ENCODE measurements at places on chromosomes 4 and X.

DNA sequence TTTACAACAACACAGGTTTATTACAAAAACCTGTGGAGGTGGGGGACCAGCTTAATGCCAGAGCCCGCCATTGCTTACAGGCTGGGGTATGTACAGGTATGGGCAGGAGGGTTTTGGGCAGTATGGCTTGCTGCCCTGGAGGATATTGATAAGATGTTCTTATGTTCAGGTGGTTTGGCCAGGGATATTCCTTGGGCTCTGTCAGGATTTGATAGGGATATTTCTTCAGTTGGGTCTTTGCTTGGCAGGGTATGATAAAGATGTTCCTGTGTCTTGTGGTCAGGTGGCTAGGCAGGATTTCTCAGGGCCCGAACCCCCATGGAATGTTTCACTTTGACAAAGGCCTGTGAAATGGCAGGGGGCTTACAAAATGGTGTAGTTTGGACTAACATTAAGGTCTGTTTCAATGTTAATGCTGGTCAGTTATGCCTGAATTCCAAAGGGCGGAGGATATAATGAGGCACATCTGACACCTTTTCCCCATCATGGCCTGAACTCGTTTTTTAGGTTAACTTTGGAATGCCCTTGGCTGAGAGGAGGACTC lies 3.1 kb downstream of the MGST2 start:
- DNase-seq = no peak

DNA sequence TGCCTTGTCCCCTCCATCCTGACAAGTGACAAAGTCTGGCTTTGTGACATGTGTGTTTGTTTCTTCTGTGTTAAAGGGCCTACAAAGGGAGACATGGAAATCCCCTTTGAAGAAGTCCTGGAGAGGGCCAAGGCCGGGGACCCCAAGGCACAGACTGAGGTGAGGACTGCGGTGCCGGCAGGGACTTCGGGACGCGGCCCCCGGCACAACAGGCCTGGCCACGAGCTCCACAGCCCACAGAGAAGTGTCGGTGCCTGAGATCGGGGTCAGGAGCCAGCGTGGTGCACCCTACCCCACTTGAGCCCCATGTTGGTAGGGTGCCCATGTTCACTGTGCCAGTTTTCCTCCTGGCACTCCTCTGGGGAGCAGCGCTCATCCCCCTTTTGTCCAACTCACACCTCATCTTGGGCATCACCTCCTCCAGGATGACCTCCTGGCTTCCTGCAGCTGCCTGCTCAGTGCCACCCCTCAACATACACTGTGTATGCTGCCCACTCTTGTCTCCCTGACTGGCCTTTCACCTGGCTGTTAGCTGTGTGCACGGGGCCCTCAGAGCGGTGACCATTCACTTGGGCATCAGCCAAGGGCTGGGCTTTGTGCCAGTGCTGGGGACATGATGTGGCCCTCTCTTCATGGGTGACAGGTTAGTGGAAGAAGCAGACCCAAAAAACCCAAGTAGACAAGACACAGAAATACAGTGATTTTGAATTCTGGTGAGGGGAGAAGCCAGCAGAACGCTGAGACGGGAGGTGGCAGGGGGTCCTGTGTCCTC lies 17.6 kb downstream of the WFS1 start:
- no peak for DNase-seq

GRCh38 chr4:6910340-6910959 lies 824 bp downstream of the TBC1D14 start:
- no peak for DNase-seq

- no peak for DNase-seq
Measured at GRCh38 chrX:114582264-114582632, 1.6 kb upstream of the HTR2C start.

DNA sequence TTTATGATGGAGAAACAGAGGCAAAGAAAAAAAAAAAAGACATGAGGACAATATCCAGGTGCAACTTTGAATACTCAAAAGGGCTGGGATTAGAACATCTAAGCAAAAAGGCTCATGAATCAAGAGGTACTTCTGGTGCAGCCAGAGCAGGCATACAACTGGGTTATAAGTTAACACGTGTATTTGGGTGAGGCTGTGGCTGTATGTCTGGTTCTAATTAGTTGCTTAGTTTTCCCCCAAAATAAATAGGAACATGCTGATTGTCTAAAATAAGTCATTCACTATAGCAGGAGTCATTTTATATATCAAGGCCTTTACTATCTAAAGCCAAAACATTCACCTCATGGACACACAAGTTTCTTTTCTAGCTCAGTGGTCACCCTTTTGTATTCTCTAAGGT lies 20.2 kb downstream of the NHS start:
- no peak for DNase-seq

- DNase-seq = no peak
Measured at GRCh38 chr4:136754810-136755530, 777.3 kb downstream of the PCDH18 start.

DNA sequence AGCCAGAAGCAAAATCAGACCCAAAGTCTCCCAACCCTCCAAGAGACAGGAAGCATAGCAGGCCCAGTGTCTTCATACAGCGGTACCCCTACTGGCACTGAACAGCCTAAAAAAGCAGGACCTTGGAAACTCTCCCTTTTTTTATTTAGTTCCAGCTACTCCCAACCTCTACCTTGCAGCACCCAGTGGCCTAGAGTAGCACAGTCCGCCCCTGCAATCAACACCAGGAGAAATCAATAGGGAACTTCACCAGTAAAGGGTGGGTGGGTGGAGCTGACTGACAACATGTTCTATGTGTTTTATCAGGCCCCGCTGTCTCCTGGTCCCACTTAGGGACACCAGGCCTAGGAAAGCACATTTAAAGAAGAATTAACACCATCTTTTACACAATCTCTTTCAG lies 378.5 kb upstream of the CT83 start:
- DNase-seq = no peak

- DNase-seq = no peak
Measured at GRCh38 chr4:140755774-140756318, 339 bp downstream of the TBC1D9 start.

GRCh38 chr4:37873386-37873785 lies 17.5 kb upstream of the TBC1D1 start:
- DNase-seq = peak; percentile 39

GRCh38 chr4:98905839-98906238 lies 23.1 kb downstream of the EIF4E start:
- no peak for DNase-seq

- DNase-seq = no peak
Measured at GRCh38 chr4:107213880-107214279, 177.8 kb upstream of the DKK2 start.

GRCh38 chr4:74223801-74224200 lies 65.9 kb downstream of the MTHFD2L start:
- DNase-seq = no peak

- DNase-seq = no peak
Measured at GRCh38 chr4:110977554-110977953, 354.7 kb upstream of the PITX2 start.
